ENCODE measurements at places on chromosomes 2 and 18.
A peak's percentile ranks its signal among the peaks of the same experiment; 100 is the strongest.

- no peaks in the 10 kb centered on the region for H3K4me1 ChIP-seq
Measured at GRCh38 chr2:2582998-2583545, 252.0 kb upstream of the MYT1L start.

GRCh38 chr18:13623348-13623747 lies 103.0 kb downstream of the FAM210A start:
- H3K36me3 ChIP-seq = no peaks in the 10 kb centered on the region
- no peak overlapping the region for H3K27ac ChIP-seq
- no peak for DNase-seq

- no peak overlapping the region for H3K4me3 ChIP-seq
- H3K27me3 ChIP-seq = no peaks in the 10 kb centered on the region
- H3K36me3 ChIP-seq = no peaks in the 10 kb centered on the region
- no peak overlapping the region for H3K27ac ChIP-seq
- no peaks in the 10 kb centered on the region for H3K4me1 ChIP-seq
Measured at GRCh38 chr2:156447761-156448160, 11.6 kb downstream of the GPD2 start.

GRCh38 chr2:97736185-97736584 lies 22.8 kb downstream of the ZAP70 start:
- H3K4me3 ChIP-seq = no peak overlapping the region
- DNase-seq = no peak
- no peaks in the 10 kb centered on the region for H3K36me3 ChIP-seq

DNA sequence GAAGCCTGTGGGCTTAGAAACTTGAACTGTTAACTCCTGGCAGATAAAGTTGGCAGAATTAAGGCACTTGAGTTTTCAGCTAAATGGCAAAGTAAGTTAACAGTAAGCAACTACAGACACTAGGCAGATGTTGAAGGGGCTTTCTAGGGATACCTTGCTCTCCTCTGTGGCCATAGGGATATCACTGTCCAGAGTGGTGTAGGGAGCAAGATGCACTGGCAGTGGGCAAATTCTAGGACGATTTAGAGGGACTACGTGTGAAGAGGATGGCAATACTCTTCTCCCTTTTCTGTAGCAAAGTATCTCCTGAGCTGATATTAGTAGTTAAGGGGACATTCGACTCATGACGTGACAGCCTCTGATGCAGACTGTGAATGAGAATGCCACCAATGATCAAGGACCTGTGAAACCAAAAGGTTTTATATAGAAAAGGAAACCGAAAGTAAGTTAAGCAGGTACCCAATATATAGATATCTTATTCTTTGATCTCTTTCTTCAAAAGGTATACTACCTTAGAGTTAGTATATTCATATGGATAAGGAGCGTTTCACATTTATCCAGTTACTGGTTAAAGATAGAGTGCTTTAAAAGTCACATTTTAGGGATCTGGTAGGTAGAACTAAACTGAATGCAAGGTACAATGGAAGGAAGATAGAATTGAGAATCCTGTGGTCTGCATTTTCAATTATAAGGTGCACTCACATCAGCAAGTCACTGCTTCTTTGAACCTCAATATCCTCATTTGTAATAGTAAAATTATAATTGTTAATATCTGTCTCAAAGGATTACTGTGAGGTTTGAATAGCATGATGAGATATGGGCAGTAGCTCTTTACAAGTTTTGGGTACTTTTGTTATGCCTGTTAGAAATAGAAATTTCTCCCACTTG lies 106.4 kb downstream of the KCNH7 start:
- no peak for DNase-seq
- no peaks in the 10 kb centered on the region for H3K27me3 ChIP-seq
- H3K4me1 ChIP-seq = no peaks in the 10 kb centered on the region
- no peaks in the 10 kb centered on the region for H3K36me3 ChIP-seq

DNA sequence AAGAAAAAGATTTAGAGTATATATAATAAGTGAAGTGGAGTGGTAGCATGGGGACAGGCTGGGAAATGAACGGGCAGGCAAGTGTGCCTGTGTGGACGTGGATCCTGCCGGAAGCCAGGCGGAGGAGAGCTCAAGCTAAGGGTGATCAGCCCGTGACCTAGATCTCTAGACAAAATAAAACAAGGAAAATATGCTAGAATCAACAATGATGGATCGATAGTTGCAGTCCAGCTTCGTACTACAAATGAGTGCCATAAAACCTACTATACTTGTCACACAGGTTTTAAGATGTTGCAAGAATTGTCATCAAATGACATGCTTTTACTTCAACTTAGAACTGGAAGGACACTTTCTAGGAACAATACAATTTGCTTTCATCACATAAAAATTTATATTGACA lies 8.5 kb downstream of the EIF2AK2 start:
- no peaks in the 10 kb centered on the region for H3K4me1 ChIP-seq
- H3K27me3 ChIP-seq = no peaks in the 10 kb centered on the region
- no peak overlapping the region for H3K27ac ChIP-seq

GRCh38 chr18:13524811-13525210 lies 201.5 kb downstream of the FAM210A start:
- no peak for DNase-seq
- H3K4me1 ChIP-seq = no peaks in the 10 kb centered on the region
- H3K36me3 ChIP-seq = no peaks in the 10 kb centered on the region
- no peaks in the 10 kb centered on the region for H3K27me3 ChIP-seq

- no peak overlapping the region for H3K4me3 ChIP-seq
- no peaks in the 10 kb centered on the region for H3K27me3 ChIP-seq
- H3K27ac ChIP-seq = no peak overlapping the region
- H3K4me1 ChIP-seq = no peaks in the 10 kb centered on the region
- no peak for DNase-seq
Measured at GRCh38 chr2:191220671-191221070, 24.5 kb upstream of the MYO1B start.

DNA sequence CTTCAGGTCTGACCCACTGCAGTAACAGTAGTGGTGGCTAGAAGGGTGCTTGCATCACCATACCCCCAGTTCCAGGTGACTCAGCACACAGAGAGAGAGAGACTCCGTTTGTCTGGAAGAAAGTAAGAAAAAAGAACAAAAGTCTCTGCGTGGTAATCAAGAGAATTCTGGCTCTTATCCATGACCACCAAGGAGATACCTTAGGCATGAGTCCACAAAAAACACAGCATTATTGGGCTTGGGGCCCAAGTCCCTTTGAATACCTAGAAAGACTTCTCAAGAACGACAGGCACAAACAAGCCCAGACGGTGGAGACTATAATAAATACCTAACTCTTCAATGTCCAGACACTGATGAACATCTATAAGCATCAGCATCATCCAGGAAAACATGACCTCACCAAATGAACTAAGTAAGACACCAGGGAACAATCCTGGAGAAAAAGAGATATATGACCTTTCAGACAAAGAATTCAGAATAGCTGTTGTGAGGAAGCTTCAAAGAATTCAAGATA lies 21.7 kb upstream of the BAZ2B start:
- H3K27me3 ChIP-seq = no peaks in the 10 kb centered on the region
- no peak overlapping the region for H3K27ac ChIP-seq
- no peak overlapping the region for H3K4me3 ChIP-seq
- no peak for DNase-seq
- no peaks in the 10 kb centered on the region for H3K4me1 ChIP-seq

DNA sequence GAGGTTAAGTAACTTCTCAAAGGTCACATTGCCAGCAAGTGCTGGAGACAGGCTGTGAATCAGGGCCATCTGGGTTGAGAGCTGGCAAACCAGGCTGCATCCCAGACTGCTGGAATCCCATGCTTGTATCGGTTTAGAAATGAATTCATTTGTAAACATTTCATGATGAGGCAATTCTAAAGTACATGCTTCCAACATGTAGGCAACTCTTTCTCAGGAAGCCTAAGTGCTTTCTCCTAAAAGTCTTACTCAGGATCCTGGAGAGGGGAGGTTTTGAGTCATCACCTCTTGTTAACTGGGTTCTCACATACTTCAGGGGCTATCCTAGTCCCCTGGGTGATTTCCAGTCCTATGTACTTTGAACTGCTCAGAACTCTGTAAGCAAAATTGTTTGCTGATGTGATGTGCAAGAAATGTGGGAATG lies 416.5 kb downstream of the MEIS1 start:
- DNase-seq = peak; percentile 58
- no peak overlapping the region for H3K4me3 ChIP-seq
- H3K36me3 ChIP-seq = no peaks in the 10 kb centered on the region
- no peak overlapping the region for H3K27ac ChIP-seq

All from hepatocyte (in vitro differentiated cells).